Esophagus mucosa (tissue), 1 donor: ENCODE measurements at places on chromosomes 12 and 14. TPM values are rescaled to one million over a fixed set of nuclear protein-coding genes. Genes with fewer than 3 reads are reported as not detected.

The KRT85 gene
- total RNA-seq: not detected

The KRT77 gene
- not detected for total RNA-seq

GRCh38 chr14:104704252-104704651 is 14.8 kb downstream of the INF2 start:
- ATAC-seq: no peak

DNA sequence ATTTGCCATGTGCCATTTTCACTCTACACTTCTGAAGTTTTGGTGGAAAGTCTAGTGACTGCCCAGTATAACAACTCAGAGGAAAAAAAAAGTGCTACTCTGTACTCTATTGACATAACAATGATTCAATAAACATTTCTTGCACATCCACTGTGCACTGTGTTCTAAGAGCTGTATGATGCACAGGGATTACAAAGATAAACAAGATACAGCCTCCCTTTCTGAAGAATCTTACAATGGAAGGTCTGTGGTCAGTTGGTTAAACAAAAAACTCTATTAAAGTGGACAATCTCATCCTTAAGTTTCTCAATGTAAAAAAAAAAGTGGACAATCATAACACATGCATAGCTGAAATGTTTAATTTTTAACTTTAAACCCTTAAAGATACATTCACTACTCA is 105.7 kb upstream of the RASSF8 start:
- ATAC-seq: no peak

DNA sequence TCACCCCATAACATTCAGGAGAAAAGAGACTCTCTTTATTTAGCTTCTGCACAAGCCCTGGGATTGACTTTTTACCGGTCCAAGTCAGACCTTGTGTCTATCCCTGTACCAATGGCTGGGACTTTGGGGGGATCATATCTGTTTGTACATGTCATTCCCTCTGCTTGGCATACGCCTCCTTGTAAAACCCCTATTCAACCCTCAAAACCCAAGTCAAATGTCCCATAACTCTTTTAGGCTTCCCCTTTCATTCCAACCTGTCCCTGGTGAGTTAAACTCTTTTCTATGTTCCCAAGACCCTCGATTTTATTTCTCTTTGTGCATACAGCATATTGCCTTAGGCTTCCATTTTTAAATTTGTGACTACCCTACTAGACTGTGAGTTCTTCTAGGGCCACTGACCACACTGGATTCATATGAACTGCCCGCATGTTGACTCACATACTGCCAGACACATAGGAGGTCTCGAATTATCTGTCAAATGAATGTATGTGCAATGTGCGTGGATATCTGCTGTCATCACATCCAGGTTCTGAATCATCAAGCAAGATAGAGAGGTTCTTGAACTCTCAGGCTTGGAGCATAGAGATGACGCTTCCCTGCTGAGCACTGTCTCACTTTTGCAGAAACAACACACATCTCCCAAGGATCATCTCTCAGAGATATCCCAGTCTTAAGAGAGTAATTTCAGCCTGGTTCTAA is 548.6 kb upstream of the TBX3 start:
- no peak for ATAC-seq

The ABHD12B gene
- 0.32 TPM for total RNA-seq

- ATAC-seq: peak; percentile 20
These were observed 6.8 kb upstream of the ASIC1 start for GRCh38 chr12:50050410-50051098.

DNA sequence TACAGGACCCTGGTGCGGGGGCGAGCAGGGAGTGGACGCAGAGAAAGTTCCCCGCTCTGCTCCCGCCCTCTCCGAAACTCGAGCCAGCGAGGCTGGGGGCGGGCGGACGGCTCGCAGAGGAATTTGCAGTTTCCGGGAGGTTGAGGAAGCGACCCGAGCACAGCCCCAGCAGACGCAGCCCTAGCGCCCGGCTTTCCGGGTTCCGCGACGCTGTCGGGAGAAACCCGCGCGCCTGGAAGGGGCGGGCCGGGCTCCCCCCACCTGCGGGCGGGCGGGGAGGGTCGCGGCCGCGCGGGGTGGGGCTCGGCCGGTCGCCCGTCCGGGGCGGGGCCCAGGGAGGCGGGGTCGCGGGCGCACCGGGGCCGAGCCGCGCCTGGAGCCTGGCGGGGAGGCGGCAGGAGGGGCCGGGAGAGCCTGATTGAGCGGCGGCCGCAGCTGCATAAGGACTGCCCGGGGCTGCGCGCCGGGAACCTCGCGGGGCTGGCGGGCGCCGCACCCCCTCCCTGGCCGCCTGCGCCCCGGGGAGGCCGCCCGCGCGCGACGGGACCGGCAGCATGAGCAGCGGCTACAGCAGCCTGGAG is at the start of gene RASSF3:
Gene RASSF3 (plus strand): TSS at position 417 of the 581 bp plus-strand sequence. CDS start 138 bp downstream, at position 555.
- ATAC-seq: peak; percentile 85

DNA sequence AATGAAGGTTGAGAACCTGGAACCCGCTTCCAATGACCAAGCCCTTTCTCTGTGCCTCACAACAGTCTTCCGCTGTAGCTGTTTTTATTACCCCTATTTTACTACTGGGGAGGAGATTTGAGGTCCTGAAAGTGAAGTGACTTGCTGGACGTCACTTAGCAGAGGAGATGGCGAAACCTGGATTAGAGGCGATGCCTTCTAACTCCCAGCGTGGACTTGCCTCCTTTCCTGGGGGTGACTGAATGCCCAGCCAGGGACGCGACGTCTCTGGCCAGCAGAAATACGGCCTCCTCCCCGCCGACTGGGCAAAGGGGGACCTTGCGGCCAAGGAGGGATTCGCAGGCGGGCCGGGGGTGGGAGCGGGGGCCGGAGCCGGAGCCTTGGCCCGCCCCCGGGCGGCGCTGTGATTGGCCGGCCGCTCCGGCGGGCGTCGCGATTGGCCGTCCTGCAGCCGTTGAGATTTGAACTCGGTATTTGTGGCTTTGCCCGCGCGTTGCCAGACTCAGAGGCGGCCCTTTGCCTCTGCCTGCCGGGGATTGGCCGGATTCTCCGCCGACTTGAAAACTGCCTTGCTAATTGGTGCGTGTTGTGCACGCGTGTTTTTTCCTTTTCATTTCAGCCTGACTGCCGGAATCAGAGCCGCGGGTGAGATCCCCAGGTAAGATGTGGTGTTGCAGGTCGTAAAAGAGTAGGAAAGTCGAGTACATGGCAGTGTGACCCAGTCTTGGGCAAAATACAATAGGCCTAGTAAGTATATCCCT is at the start of gene NCAPD2:
Gene NCAPD2 (plus strand): TSS at position 606 of the 761 bp plus-strand sequence. CDS start 997 bp downstream, outside the sequence.
- peak; percentile 95 for ATAC-seq

DNA sequence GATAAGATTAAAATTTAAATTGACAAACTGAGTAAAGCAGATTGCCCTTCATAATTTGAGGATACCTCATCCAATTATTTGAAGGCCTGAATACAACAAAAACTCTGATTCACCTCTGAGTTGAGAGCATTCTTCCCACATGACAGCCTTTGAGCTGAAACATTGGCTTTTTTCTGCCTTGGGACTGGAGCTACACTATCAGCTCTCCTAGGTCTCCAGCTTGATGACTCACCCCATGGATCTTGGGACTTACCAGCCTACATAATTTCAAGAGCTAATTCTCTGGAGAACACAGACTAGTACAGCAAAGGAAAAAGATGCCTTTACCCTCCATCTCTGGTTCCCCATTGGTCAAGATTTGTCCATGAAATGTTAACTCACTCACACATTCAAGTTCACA is 555.1 kb downstream of the FOXG1 start:
- no peak for ATAC-seq

DNA sequence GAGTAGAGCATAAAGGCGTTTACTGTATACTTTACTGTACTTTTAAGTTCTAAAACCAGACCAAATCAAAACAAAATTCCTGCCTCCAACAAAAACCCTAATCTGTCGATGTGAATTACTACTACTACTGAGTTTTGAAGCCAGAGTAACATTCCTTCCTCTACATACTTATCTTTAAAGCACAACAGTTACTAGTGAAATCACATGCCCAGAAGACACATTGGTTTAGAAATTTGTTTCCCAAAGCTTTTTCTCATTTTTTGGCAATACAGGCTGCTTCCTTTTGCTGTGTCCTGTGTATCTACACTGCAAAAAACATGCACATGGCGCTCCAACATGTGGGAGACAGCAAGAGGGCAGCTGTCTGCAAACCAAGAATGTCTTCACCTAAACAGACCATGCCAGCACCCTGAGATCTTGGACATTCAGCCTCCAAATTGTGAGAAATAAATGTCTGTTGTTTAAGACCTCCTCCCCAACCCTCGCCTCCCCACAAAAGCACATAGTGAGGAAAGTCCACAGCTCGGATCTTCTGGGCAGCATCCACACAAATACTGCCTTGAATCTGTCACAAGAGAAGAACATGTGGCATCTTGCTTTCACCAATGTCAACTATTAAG is 21.1 kb downstream of the SETD3 start:
- no peak for ATAC-seq

DNA sequence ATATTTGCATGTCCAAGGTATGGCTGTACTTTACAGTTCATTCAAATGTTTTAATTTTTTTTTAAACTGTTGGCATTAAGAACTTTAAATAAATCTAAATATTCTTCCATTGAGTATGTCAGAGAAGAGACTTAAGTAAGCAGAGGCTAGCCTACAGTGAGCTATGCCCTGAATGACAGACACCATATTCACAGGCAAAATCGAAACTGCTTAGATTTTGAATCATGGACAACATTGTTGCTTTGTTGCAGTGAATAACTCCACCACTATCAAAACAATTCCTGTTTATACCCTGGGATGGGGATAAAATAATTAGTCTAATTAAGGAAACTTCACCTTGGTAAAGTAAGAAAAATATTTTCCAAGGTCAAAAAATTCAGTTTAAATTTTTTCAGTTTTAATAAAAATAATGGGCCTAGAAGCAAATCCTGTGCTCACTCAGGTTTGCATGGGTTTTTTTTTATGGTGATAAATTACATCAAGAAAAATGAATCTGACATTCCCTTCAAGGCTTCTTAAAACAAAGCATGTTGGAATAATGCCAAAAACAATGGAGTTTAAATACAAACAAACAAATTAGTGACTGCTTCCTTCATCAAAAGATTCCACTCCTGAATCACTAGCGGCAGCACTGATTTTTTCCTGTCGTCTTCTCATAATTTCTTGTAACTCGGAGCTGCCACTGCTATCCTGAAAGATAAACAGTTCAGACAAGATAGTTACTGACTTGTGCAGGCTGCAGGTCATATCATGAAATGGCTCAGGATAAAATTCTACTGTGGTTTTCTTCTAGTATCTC is 168.2 kb downstream of the EPS8 start:
- no peak for ATAC-seq

- ATAC-seq: no peak
These were observed 69.4 kb upstream of the PRIMA1 start for GRCh38 chr14:93857500-93858283.

GRCh38 chr12:64633011-64633939 is 23.0 kb downstream of the RASSF3 start:
- ATAC-seq: no peak

- no peak for ATAC-seq
These were observed 4.5 kb downstream of the TMED8 start for GRCh38 chr14:77372304-77372841.

The A2M gene
- total RNA-seq: 86.9 TPM

GRCh38 chr14:29462321-29462720 is 465.3 kb downstream of the PRKD1 start:
- no peak for ATAC-seq

The GPR68 gene
- 11.6 TPM for total RNA-seq

GRCh38 chr12:95674631-95675030 is 115.9 kb downstream of the NTN4 start:
- ATAC-seq: no peak

The SERPINA9 gene
- 0.12 TPM for total RNA-seq

The NR1H4 gene
- not detected for total RNA-seq

The NT5DC3 gene
- total RNA-seq: 4.8 TPM

DNA sequence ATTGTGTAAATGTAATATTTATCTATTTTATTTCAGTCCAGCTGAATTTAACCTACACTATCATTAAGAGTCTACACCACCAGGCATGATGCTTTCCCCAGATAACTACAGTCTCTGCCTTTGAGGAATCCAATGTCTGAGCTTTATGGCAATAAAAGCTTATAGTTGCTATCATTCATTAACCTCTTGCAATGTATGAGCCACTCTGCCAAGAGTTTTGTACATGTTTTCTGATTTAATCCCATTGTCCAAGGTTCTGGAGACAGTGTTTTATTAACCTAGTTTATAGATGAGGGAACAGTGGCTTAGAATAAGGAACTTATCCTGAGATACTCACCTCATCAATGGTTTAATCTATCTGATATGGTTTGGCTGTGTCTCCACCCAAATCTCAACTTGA is 17.1 kb upstream of the KITLG start:
- ATAC-seq: no peak

The MAP1LC3B2 gene
- total RNA-seq: 2.3 TPM

GRCh38 chr12:25876383-25877045 is 82.0 kb upstream of the RASSF8 start:
- ATAC-seq: no peak

GRCh38 chr14:99224948-99225347 is 47.0 kb downstream of the BCL11B start:
- no peak for ATAC-seq

The EDDM3A gene
- total RNA-seq: not detected

DNA sequence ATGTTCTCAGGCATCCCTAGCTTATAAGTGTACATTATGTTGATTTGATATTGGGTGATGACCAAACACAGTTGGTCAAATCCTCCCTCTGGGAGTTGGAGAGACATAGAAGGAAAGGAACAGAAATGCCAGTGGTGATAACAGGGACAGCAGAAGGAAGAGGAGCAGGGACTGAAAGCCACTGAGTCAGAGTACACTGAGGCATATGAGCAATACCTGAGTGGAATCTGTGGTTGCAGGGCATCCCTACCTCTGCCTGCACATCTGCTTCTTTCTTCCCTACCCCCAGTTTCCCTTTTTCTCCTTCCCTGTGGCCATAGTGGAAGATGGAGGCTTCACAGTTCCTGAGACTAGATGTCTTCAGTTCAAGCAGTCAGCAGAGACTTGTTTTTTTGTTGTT is 44.9 kb downstream of the BICD1 start:
- no peak for ATAC-seq

The VCPKMT gene
- total RNA-seq: 5.3 TPM

The TESPA1 gene
- total RNA-seq: 0.68 TPM

DNA sequence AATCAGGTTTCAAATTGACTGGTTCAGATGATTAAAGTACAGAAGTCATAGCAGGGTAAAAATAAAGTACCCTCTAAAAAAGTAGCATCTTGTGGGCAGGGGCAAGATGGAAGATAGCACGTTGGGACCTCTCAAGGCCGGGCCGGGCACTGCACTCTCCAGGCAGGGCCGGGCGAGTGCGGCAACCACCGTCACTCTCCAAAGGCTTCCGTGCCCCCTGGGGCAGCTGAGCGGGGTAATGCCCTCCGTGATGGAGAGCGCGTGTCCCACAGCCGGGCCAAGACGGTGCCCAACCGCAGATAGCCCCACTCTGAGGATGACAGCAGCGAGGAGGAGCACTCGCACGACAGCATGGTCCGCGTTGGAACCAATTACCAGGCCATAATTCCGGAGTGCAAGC is 8.6 kb upstream of the PLXNC1 start:
- ATAC-seq: no peak

The NPAS3 gene
- total RNA-seq: 0.08 TPM
